Cardiac muscle cell (in vitro differentiated cells and primary cell): ENCODE measurements at places on chromosomes 6 and 20.
A peak's percentile ranks its signal among the peaks of the same experiment; 100 is the strongest.

- DNase-seq, result no peak
These were observed 147.8 kb downstream of the CD83 start for GRCh38 chr6:14265049-14266021.

DNA sequence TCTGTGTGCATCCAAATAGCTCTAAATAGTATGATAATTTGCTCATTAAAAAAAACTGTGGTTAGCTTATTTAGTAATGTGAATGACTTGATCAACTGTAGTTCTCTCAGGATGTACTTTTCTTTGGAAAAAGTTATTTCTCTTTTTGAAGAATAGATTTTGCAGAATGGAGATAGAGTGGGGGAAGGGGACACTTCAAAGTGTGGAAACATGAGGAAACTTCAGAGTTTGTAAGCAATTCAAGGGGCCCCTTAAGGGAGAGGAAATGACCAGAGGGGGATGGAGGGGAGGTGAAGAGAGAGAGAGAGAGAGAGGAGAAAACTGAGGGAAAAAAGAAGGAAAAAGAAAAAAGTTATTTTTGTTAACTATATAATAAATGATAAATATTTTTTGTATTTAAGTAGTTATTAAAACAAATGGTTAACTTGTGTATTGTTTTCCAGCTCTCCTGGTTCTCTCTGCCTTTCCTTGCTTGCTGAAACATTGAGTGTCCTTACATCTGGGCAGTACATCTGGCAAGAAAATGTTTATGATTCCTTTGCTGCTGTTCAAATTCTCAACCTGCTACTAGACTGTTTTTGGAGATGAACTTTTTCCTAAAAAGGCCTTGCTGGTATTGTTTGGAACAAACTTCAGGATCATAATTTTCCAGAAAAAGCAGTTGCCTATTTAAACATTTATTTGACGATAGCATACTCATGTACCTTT lies 497.5 kb upstream of the CITED2 start:
- no peak for DNase-seq

DNA sequence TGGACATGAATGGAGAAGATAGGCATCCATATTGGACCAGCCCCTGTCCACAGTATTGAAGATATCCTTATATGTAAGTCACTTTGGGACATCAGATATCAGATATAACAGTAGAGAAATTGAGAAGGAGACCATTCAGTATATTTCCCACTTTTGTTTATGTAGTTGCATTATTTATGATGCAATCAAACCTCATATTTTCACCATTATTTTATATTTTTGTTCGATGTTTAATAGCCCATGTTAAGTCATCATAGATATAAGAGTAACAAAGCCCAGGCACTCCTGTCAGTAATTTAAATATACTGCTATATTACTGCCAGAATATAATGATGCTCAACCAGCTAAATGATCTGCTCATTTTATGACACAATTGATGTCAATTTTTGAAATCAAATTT lies 744.5 kb upstream of the EPHA7 start:
- no peak for DNase-seq

- DNase-seq, result peak; percentile 82
These were observed 876 bp upstream of the TBPL1 start for GRCh38 chr6:133951881-133952814.
